CD4-positive, alpha-beta T cell treated with Interleukin-10 for 1 hour (primary cell): ENCODE measurements at places on chromosomes 1 and 21.

- DNase-seq, result peak; percentile 42
Measured at GRCh38 chr21:35102488-35103371, 53.6 kb upstream of the RUNX1 start.

DNA sequence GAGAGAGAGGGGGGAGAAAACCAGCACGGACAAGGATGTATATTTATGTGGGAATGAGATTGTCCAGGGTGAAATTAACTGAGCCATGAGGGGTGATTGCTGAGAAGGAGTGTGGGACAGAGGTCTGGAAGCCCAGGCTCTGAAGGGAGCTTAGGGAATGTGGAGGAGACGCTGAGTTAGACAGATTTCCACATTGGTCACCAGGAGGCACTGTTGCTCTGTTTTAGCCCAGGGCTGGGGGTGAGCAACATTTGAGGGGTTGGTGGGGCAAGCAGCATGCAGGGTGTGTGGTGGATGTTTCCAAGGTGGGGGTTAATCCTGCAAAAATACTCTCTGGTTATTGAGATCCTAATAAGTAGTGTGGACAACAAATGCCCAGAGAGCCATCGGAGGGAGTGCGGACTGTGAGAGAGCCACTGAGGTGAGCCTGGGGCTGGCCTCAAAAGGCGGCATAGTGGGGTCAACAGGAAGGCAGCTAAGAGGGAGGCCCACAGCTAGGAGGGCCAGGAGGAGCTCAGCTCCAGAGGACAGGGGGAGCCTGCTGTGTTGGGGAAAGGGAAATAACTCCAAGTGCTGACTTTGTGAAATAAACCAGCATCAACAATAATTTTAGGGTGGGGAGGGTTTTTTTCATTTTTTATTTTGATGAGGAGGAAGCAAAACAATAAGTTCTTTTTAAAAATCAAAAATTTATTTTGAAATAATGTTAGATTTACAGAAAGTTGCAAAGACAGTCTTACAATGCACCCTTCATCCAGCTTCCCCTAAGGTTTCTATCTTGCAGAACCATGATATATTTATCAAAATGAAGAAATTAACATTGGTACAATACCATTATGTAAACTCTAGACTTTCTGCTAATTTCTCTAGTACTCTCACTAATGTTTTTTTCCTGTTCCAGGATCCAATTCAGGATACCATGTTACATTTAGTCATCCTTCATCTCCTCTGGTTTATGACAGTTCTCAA is 82.8 kb upstream of the CD34 start:
- DNase-seq, result no peak

DNA sequence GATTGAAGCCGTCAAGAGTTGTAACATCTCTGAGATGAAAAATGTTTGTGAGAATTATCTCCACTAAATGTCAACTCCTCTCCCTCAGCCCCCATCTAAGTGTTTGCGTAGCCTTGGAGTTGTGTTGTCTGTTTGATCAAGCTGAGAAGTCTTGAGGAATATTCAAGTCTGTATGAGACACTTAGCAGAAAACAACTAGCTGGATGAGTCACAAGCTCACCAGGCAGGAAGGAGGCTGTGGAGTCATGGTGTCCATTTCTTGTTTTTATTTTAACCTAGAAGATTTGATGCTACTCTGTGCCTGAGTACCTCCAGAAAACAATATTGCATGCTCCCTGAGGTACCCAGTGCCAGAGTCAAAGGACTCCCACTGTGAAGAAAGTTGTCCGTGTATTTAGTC is 211.6 kb upstream of the PLXNA2 start:
- DNase-seq, result no peak

GRCh38 chr1:240344918-240345317 is 253.2 kb downstream of the FMN2 start:
- DNase-seq, result no peak

DNA sequence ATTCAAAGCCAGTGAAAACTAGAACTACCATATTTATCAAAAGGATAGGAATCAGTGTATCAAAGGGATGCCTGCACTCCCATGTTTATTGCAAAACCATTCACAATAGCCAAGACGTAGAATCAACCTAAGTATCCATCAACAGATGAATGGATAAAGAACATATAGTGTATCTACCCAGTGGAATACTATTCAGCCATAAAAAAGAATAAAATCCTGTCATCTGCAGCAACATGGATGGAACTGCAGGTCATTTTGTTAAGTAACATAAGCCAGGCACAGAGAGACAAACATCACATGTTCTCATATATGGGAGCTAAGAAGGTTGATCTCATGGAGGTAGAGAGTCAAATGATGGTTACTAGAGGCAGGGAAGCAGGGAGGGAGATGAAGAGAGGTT is 110.0 kb downstream of the PAX7 start:
- DNase-seq, result no peak

- no peak for DNase-seq
Measured at GRCh38 chr1:15157524-15158399, 4.2 kb downstream of the TMEM51 start.

GRCh38 chr1:56670350-56670749 is 25.2 kb downstream of the PRKAA2 start:
- DNase-seq, result no peak

DNA sequence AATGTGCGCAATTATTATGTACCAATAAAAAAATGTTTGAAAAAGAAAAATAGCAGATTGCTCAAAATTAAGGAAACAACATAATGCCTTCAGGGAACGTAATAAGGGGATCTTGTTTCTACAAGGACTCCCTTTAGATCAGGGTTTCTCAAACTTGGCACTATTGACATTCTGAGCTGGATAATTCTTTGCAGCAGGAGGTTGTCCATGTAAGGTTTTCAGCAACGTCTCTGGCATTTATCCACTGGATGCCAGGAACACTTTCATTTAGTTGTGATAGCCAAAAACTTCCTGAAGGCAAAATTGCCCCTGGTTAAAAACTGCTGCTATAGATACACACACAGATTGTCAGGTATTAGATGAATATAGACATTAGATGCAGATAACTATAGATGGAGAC is 666.7 kb upstream of the ADAMTS5 start:
- no peak for DNase-seq

GRCh38 chr21:41778930-41779600 is 12.2 kb upstream of the RIPK4 start:
- DNase-seq, result no peak

DNA sequence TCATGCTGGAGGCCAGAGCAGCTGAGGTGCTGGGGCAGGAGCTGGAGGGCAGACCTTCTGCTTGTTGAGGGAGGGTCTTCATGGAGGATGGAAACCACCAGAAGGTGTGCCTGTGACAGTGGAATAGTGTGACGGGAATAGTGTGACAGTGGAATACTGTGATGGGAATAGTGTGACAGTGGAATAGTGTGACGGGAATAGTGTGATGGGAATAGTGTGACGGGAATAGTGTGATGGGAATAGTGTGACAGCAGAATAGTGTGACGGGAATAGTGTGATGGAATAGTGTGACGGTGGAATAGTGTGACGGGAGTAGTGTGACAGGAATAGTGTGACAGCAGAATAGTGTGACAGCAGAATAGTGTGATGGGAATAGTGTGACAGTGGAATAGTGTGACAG is 325.1 kb downstream of the HHAT start:
- DNase-seq, result no peak

- DNase-seq, result no peak
Measured at GRCh38 chr21:15908187-15908586, 178.4 kb downstream of the USP25 start.

DNA sequence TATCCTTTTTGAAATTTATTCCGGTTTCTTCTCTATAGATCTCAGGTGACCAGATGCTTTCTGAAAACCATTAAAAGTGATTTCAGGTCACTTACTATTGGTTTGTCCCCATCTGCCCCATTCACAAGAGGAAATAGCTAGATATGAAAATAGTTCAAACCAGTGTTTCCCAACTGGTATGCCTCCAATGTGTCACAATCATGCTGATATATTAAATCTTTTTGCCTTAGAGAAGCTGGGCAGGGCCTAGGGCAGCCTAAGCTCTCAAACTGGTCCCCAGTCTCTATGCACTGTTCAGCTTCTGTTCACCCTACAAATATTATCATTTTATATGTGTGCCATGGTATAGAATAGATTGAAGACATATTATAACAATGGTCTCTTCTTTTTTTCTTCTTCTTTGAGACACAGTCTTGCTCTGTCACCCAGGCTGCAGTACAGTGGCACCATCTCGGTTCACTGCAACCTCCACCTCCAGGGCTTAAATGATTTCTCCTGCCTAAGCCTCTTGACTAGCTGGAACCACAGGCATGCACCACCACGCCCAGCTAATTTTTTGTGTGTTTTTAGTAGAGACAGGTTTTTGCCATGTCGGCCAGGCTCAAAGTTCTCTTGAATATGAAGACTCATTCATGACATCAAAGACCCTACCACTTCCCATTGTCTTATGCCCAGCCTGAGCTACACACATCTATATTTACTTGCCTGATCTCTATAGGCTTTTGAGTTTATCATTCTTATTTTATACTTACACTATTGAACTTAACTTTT is 15.7 kb downstream of the PTPN22 start:
- no peak for DNase-seq

DNA sequence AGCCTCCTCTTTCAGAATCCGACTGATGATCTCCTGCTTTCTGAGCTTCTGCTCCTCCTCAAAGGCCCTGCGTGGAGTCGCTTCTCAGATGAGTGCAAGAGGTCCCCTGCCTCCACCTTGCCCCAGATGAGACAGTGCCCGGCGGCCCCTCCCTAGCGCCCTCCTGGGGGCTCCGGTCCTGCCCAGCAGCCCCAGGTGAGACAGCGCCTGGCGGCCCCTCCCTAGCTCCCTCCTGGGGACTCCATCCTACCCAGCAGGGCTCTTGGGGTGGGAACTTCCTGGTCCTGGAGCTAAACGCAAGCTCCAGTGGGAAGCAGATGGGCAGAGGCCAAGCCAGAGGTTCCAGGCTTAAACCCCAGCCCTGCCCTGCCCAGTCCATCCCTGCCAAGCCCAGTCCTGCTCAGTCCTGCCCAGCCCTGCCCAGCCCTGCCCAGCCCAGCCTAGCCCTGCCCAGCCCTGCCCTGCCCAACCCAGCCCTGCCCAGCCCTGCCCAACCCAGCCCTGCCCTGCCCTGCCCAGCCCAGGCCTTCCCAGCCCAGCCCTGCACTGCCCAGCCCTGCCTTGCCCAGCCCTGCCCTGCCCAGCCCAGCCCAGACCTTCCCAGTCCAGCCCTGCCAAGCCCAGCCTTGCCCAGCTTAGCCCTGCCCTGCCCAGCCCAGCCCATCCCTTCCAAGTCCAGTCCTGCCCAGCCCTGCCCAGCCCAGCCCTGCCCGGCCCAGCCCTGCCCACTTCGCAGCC is 34.6 kb downstream of the CFAP74 start:
- DNase-seq, result no peak

- DNase-seq, result peak; percentile 48
Measured at GRCh38 chr1:151838222-151839081, 1.2 kb downstream of the C2CD4D start.

GRCh38 chr1:31000301-31000700 is 65.2 kb downstream of the PUM1 start:
- DNase-seq, result no peak

- no peak for DNase-seq
Measured at GRCh38 chr1:7993593-7994479, 32.3 kb downstream of the ERRFI1 start.

DNA sequence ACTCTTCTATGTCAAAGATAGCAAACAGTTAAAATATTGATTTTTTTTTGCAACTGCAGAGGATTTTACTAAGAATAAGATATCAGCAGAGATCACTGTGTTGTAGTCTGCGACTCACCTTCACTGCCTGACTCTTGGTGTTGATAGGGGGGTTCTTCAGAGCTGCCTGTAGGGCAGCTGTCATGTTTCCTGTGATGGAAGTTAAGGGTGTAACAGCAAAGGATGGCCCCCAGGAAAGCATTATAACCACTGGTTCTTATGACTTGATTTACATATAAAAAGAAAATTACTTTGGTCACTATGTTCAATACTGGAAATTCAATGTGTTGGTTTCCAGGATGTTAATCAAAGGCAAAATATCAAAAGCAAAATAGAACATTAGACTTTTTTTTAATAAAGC is 2.6 kb downstream of the ARPC5 start:
- DNase-seq, result peak; percentile 23

GRCh38 chr1:2190491-2190976 is 4.0 kb downstream of the FAAP20 start:
- DNase-seq, result no peak

GRCh38 chr1:20429296-20429695 is 56.7 kb downstream of the CAMK2N1 start:
- DNase-seq, result no peak

GRCh38 chr1:42392255-42392654 is 11.7 kb downstream of the RIMKLA start:
- no peak for DNase-seq

DNA sequence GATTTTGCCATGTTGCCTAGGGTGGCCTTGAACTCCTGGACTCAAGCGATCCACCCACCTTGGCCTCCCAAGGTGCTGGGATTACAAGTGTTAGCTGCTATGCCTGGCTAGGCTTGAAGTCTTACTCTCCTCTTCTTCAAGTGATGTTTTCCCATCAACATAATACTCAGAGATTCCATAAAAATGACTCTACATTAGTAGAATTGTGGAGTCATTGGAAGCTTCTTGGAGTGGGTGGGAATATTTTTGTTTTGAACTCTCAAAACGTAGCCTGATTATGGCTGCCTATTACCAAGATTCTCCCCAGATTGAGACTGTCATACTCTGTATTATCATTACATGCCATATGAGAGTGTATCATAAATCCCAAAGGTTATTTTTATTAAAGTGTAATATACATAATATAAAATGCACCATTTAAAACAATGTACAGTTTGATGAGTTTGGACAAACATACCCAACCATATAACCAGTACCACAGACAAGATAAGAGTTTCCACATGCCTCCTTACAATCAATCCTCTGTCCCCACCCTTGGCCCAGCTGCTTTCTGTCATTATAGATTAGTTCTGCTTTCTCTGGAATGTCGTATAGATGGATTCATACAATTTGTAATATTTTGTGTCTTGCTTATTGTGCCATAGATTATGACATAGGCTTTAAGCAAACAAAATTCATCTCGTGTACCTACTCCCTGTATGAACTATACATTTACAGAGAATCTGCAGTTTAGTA is 8.0 kb upstream of the DNM3 start:
- DNase-seq, result no peak

- no peak for DNase-seq
Measured at GRCh38 chr1:92754719-92755050, 30.2 kb downstream of the EVI5 start.

- peak; percentile 28 for DNase-seq
Measured at GRCh38 chr1:157136133-157136532, 2.1 kb downstream of the ETV3 start.

GRCh38 chr1:59452026-59452425 is 155.1 kb downstream of the FGGY start:
- DNase-seq, result no peak
